ENCODE measurements at places on chromosomes 3 and 15.

DNA sequence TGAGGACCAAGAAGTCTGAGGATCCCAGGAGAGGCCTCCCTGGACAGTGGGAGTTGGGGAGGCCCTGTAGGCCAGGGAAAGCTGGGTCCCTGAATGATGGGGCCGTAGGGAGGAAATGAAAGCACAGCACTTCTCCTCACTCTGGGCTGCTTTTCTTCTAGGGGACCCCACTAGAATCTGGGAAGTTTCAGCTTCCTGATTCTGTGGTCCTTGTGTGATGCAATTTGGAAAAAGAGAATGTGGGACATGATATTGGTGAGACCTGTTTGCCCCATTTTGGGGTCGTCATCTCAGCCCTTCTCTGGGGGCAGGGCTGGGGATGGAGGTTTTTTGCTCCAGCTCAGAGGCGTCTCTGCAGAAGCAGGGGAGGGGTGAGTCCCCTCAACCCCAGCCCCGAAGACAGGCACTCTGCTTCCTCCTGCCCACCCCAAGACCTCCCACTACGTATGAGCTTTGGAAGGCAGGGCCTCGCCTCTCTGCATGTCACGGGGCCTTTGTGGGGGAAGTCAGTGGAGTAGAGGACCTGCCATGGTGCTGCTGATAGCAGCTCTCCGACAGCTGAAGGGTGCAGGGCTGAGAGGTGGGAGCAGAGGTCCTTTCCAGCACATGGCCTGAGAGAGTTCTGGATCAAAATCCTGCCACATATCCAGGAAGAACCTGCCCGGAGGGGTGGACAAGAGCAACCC is 1.5 kb upstream of the SNX22 start:
- no peak for DNase-seq

- no peak for DNase-seq
These were observed 27.5 kb downstream of the AVEN start for GRCh38 chr15:34011481-34011880.

DNA sequence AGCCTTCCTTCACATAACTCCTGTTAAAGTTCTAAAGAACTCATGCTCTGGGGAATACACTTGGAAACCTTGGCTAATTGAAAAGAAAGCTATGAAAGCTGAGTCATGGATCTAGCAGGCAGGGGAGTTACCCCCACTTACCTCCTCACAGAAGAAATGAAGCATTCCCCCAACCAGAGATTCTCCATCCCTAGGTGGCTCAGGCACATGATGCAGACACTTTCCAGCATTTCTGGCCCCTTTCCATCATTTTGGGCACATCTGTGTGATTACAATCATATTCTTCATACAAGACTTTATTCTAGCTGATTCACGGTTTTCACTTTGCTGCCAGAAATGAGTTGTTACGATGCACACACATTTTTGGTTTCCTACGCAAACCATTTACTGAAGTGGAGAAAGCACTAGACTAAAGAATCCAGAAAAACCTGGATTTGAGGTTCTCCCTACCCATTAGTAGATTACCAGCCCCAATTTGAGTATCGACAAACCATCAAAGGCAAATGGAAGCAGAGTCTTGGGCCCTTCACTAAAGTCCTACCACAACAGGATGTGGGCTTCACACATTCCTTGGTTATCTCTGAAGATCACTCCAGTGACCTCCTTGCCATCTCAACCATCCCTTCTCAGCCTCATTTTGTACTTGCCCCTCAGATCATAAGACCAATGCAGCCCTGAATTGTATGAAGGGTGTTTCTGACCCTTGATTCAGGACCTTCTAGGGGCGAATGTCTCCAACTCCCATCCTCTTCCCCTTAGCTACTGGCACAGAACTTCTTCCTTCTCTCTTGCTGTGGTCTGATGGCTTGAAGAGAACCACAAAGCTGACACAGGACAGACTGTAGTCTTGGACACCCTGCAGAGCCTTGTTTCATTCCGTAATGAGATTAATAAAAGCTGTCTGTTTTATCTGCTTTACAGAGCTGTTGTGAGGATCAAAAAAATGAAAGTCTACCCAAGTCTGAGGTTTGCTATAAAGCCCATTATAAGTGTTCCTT is 42.5 kb upstream of the SNRK start:
- no peak for DNase-seq

GRCh38 chr3:19645093-19645492 is 288.9 kb downstream of the EFHB start:
- DNase-seq: no peak

DNA sequence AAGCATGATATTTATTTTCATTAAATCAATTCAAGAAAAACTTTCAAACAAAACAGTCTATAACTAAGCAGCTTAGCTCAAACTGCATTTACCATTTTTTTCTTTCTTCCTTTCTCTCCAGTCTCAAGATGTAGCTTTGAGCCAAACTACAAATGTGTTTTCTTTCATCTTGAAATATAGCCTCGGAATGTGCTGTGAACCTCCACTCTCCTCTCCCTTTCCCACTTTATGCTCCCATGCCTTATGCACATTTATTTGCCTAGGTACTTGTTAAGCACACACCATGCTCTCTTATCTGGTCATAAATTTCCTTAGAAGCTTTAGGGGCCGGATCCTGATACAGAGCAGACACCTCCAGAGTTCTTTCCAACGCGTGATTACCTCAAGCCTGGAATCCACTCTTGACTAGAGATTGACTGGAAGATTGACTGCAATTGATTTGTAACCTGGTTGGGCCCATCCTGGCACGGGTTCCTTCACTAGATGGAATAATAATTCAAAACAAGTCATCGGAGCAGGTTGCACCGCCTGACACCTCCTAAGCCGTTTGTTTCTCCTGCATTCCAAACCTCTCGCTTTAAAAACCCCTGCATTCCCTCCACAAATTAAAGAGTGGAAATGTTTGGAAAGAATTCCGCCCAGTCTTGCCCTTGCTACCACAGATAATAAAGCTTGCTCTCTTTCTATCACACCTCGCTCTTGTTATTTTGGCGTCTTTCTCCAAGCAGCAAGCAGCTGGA is 344.7 kb downstream of the CHL1 start:
- DNase-seq: no peak

DNA sequence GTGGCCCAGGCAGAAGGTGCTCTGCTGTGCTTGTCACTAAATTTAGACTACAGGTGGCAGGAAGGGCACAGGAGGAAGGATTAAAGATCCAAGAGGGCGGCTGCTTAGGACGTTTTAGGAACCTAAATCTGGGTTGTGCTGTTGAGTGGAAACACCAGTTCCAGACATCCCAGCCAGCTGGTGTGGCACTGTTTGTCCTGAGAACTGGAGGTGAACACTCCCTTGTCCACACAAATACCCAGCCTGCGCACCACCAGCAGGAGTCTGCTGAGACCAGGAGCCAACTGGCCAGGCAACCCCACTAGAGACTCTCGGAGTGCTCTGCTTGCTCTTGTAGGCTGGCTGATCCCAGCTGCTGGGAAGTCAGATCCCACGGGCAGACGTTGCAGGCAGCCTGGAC is 30.3 kb upstream of the UACA start:
- DNase-seq: no peak

GRCh38 chr3:99780749-99781148 is 36.9 kb upstream of the CMSS1 start:
- DNase-seq: no peak

- no peak for DNase-seq
These were observed 309.7 kb upstream of the TPRG1 start for GRCh38 chr3:188861842-188862744.

DNA sequence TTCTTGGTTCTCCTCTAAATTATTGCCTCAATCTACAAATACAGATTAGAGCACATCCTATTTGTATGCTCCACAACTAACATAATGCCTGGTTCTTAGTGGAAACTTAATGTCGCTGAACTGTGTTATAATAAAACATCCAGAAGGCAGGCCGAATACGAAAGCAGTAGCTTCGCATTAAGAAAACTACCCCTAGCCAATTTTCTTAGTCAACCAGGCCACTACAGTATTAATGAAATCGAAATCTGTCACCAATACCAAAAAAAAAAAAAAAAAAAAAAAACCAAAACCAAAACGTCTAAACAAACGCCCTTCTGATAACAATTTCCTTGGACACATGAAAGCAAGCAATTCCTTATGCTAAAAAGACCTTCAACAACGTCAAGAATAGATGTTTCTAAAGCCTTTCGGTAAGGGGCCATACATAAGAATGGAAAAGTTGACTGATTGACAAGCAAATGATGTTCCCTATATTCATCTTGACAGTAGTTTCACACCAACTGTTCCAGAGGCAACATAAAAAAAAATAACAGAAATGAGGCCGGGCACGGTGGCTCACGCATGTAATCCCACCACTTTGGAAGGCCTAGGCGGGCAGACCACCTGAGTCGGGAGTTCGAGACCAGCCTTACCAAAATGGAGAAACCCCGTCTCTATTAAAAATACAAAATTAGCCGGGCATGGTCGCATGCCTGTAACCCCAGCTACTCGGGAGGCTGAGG is 1.3 kb downstream of the DENND6A start:
- DNase-seq: no peak

Measured in H54 (cell line).